ENCODE measurements at places on chromosomes 2 and 18.

DNA sequence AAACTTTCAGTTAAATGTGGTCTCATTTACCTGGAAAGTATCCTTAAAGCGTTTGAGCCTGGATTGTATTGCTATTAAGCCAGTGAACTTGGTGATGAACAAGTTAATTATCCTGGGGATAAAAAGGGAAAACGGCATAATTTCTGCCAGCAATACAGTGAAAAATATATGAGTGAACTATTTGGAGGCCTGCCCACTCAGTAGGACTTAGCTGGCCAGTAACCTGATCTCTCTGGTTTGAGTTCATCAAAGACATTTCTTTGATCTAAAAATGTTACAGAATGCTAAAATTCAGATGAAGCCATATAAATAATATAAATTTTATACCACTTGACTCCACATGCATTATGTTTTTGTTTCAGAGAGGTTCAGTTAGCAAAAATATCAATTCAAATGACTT, 241.1 kb upstream of the VWC2L start:
- DNase-seq, result no peak

DNA sequence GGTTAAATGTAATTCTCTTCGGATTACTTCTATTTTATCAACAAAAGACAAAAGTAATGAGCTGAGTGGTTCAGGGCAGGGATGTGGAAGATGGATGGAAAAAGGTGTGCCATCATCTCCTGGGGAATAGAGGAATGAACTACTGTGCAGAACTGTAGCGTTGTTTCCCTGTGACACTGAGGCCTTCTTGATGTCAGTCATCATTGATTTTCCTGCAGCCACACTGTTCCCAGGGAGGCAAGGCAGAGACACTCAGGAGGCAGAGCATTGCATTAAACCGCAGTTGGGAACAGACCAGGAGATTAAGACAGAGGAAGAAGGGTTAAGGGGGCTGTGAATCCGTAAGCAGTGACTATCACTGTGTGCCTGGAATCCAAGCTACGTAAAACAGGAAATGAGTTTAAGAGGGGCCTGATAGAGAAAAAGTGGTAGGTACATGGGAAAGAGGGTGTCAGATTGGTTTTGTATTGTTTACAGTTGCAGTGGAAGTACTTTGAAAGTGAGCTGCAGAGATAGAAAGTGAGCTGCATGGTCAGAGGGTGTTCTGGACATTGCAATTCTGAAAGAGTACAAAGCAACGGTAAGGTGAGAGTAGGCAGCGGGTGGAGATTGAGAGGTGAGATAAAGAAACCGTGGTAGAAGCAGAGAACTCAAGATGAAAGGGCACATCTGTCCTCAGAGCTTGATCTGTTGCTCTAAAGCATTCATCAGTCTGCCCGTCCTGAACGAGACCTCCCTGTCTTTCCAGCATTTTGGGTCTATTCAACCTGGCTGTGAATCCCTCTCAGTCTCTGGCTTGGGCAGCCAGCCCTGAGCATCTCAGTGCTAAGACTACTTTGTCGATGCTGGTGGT, 793.4 kb upstream of the CELF4 start:
- no peak for DNase-seq

- no peak for DNase-seq
These were observed 235.8 kb downstream of the TPGS2 start for GRCh38 chr18:36593001-36593400.

GRCh38 chr2:23503097-23503496, 118.1 kb downstream of the KLHL29 start:
- DNase-seq, result no peak

GRCh38 chr18:43934781-43935471, 657.6 kb upstream of the SYT4 start:
- no peak for DNase-seq

DNA sequence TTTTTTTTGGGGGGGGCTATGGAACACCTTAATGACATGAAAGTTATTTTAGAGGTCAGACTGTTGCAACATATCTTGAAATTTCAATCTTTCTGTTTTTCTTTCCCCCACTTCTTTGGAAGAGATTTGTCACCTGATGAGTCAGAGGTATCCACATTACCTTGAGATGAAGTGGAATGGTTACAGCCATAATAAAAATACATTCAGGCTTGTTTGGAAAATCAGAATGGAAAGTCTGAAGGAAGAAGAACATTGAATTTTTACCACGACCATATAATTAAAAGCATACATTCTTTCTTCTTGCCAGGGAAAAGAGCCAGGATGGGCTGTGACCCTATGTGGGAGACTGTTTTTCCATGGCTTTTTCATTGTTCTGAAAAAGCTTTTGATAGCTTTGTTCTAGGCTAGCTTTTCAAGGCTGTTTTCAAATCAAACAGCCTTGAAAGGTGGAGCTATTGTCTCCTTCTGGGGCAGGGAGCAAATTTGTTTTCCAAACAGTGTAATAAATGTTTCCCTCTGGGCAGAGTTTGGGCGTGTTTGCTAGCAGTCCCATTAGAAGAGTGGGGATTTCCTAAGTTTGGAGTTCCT, 2.3 kb upstream of the GTF3C3 start:
- no peak for DNase-seq

GRCh38 chr18:50356036-50356945, 18.6 kb upstream of the SKA1 start:
- no peak for DNase-seq

Data from stimulated activated CD4-positive, alpha-beta T cell treated with anti-CD3 and anti-CD28 coated beads, Interleukin-1b, Interleukin-23, amount 100 ng/mL, for 1 hour (primary cell).